ENCODE measurements at places on chromosomes 16 and 17.

DNA sequence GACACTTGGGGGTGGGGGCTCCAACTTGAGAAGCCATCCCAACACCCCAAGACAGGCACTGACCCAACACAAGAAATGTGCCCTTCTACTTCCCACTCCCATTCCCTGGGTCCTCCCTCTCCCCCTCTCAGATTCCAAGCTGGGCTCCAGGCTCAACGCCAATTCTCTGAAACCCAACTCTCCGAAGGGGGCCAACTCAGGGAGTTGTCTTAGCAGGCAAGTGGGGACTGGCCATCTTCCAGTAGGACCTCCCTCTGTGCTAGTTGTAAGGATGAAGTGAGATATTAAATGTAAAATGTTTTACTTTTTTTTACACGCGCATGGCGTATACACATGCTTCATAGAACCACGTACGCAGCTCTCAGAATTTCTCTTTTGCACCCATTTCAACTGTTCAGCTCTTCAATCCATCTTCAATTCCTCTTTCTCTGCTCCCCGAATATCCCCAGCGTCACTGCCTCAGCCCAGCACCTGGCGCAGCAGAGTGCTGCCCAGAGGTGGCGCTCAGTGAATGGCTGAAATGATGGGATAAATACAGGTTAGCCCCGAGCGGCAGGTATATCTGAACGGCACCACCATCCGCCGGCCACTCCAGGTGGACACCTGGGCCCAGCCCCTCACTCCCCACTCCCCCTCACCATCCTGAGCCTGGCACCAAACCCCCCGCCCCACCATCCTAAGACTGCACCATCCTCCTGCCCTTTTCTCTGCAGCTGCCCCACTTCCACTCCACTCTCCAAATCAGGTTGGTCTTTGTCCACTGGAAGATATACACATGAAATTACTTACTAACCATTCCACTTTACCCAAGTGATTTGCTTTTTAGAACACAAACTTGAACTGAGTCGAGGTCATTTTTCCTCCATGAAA is 43.9 kb upstream of the TNRC6C start:
- no peak overlapping the region for H3K27ac ChIP-seq
- H3K4me1 ChIP-seq, result peaks cover 33% of the 10 kb centered on the region
- no peak overlapping the region for H3K4me3 ChIP-seq
- DNase-seq, result peak; percentile 76

DNA sequence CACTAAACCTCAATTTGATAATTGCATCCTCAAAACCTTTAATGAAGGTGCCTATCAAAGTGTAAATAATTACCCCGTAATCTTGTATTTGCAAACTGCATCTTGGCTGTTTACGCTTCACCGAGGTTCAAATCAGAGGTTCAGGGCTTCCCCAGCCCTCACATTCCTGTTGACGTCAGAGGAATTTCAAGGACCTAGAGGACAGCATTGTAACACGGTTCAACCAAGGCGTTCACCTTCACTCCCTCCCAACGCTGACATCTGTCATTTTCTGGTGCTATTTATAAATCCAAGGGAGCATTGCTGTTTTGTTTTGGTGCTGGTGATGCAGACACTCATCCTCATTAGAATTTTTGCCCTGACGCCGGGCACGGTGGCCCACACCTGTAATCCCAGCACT is 691.6 kb upstream of the RBFOX1 start:
- peaks cover 9% of the 10 kb centered on the region for H3K4me1 ChIP-seq
- H3K27me3 ChIP-seq, result no peaks in the 10 kb centered on the region
- no peaks in the 10 kb centered on the region for H3K36me3 ChIP-seq
- H3K27ac ChIP-seq, result no peak overlapping the region

DNA sequence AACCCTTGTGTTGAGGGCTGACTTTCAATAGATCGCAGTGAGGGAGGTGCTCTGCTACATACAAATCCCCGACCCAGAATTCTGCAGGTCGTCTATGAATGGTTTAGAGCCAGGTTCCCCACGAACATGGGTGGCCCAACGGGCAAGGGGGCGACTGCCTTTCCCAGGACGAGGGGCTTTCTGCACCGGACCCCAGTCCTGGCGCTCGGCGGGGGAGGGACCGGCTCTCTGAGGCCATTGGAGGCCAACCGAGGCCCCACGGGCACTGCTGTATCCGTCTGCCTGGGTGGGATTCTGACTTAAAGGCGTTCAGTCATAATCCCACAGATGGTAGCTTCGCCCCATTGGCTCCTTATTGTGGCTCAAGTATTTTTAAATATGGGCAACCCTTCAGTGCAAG is 21.2 kb downstream of the SEC14L1 start:
- no peak overlapping the region for H3K27ac ChIP-seq
- no peak overlapping the region for H3K4me3 ChIP-seq
- H3K36me3 ChIP-seq, result peaks cover 3% of the 10 kb centered on the region
- DNase-seq, result no peak

- H3K4me1 ChIP-seq, result no peaks in the 10 kb centered on the region
- H3K36me3 ChIP-seq, result no peaks in the 10 kb centered on the region
- H3K27me3 ChIP-seq, result no peaks in the 10 kb centered on the region
- H3K27ac ChIP-seq, result no peak overlapping the region
Measured at GRCh38 chr17:14748036-14748710, 447.3 kb downstream of the HS3ST3B1 start.

DNA sequence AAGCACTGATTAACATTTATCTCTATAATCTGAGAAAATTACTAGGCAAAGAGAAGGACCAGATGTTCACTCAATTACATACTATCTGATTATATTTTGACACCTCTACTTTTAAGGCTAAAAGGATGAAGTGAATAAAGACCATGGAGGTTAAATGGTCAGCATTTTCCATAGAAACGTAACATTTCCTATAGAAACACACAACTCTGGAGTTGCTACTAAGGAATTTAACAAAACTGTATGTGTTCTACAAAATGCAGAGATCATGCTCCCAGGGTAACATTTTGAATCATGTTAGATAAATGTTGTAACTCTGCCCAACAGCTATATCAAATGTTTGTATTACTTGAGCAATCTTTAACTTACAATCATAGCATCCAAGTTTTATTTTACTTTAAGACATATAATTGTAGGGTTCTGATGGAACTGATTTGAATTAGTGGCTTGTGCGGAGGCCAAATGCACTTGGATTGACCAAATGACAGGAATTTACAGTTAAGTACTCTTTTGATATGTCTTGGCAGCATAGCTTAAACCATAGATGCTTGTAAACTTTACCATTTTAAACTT is 97.7 kb downstream of the RPGRIP1L start:
- H3K4me1 ChIP-seq, result no peaks in the 10 kb centered on the region
- H3K4me3 ChIP-seq, result no peak overlapping the region
- no peak overlapping the region for H3K27ac ChIP-seq

DNA sequence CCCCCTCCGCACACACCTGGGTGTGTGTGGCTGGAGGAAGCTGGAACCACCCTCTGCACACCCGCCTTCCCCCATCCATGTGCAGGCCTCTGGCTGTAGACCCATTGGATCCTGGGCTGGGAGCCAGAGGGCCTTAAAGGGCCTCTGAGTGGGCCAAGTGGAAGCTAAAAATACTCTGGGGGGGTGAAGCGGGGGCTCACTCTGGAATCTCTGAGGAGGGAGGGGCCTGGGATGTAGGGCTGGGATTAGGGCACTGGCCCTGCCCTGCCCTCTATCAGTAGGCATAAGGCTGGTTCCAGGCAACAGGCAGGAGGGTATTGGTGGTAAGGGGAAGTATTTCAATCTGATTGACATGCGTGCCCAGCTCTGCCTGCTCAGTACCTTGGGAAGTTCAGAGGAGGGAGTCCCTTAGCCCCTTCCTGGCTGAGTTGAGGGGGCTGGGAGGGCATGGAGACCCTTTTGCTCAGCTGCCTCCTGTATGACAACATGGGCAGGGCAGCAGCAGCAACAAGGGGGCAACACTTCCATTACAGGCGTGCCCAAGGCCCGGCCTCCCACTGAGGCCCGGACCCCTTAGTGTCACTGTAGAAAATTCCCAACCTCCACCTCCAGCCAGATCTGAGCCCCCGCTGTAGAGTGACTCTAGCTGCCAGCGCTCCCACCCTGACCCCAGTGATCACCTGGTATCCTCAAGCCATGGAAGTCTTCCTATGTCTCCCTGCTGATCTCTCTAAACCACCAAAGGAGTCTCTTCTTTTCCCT is 5.2 kb downstream of the ITGA3 start:
- no peaks in the 10 kb centered on the region for H3K36me3 ChIP-seq
- H3K27me3 ChIP-seq, result peaks cover 19% of the 10 kb centered on the region
- DNase-seq, result no peak
- H3K4me3 ChIP-seq, result no peak overlapping the region
- H3K4me1 ChIP-seq, result peaks cover 6% of the 10 kb centered on the region
